ENCODE measurements at places on chromosomes 1 and 21.

GRCh38 chr1:223203034-223203408 is 60.0 kb upstream of the TLR5 start:
- H3K27me3 ChIP-seq: peaks cover 13% of the 10 kb centered on the region
- H3K4me3 ChIP-seq: no peak overlapping the region
- no peaks in the 10 kb centered on the region for H3K4me1 ChIP-seq
- H3K27ac ChIP-seq: no peak overlapping the region

- H3K4me3 ChIP-seq: no peak overlapping the region
- no peak for DNase-seq
- H3K4me1 ChIP-seq: no peaks in the 10 kb centered on the region
- H3K36me3 ChIP-seq: no peaks in the 10 kb centered on the region
These were observed 21.3 kb downstream of the HMGCS2 start for GRCh38 chr1:119747451-119747850.

- no peaks in the 10 kb centered on the region for H3K36me3 ChIP-seq
- no peak for DNase-seq
- H3K4me3 ChIP-seq: no peak overlapping the region
- no peaks in the 10 kb centered on the region for H3K4me1 ChIP-seq
- H3K27me3 ChIP-seq: peaks cover 34% of the 10 kb centered on the region
These were observed 74.4 kb upstream of the GRIK3 start for GRCh38 chr1:37108596-37109188.

DNA sequence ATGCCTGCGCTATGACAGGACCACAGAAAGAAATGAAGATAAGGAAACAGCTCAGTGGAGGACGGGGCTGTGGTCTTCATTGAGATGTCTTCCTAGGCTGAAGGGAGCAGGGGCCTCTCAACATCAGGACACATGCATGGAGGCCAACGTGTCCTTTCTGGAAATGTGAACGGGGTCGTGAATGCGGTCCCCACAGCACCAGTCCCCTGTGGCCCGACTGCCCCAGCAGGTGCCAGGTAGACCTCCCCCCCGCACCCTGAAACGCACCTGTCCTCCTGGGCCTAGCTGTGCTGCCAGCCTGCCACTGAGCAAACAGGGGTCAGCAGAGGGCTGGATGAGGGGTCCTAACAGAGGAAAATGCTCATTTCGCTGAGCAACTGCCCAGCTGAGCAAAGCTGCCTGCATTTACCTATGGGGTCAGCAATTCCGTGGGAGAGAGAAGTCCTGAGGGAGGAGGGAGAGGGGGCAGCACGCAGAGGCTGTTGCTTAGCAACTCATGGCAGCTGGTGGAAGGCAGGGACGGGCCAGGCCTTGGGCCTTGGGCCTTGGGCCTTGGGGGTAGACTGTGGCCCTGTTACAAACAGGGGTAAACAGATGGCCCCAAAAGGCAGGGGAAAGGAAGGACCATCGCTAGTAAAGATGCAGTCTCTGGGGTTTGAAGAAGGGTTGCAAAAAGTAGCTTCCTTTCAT is 77.4 kb downstream of the NPHP4 start:
- no peaks in the 10 kb centered on the region for H3K27me3 ChIP-seq
- no peak for DNase-seq
- H3K4me1 ChIP-seq: peaks cover 6% of the 10 kb centered on the region
- no peaks in the 10 kb centered on the region for H3K36me3 ChIP-seq
- H3K4me3 ChIP-seq: no peak overlapping the region

DNA sequence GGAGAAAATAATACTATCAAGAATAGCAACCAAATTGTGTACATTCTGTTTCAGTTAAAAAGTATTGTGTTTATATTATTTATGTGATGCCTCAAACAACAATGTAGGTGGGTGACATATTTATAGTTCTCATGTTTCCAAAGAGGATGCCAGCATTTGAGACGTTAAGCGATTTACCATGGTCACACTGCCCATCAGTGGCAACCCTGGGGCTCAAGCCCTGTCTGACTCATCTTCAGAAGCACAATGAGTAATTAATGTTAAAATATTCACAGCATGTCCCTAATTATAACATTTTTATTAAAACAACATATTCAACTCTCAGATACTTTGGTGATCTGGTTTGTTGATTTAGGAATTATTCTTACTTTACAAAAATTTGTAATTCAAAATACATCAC is 409.4 kb downstream of the BRINP3 start:
- no peak overlapping the region for H3K4me3 ChIP-seq
- no peak for DNase-seq
- no peaks in the 10 kb centered on the region for H3K36me3 ChIP-seq
- no peaks in the 10 kb centered on the region for H3K4me1 ChIP-seq
- H3K27me3 ChIP-seq: no peaks in the 10 kb centered on the region
